ENCODE measurements at places on chromosomes 16 and 17.
A peak's percentile ranks its signal among the peaks of the same experiment; 100 is the strongest.

DNA sequence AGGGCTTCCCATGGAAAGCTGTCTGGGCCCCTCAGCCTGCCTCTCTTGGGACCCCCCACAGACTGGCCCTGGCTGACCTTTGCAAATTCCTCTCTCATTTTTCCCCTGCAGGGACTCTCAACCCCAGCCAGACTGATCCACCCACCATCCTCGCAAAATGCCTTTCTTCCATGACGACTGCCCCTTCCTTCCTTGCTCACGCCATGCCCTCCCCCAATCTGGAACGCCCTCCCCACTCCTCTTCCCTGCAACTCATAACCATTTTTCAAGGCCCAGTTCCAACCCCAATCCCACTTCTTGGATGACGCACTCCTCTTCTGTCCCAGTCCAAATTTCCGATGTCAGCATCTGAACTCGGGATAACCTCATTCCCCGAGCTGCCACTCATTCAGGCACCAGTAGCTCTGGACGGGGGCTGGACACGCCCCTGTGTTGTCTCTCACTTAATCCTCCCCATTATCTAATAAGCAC lies 1.3 kb upstream of the DNAI2 start:
- DNase-seq: peak; percentile 80

DNA sequence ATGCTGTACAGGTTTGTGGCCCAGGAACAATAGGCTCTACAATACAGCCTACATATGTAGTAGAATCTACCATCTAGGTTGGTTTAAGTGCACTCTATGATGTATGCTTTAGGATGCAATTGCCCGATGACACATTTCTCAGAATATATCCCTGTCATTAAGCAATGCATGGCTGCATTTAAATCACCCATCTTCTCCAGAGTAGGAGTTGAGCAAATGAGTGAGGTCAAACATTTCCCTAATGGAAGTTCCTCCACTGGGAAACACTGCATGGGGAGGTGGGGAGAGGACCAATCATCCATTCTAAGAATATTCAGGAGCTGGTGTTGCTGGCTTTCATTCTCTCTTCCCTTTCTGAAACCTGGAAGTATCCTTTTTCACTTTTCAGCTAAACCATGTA lies 2.0 kb upstream of the PCTP start:
- no peak for DNase-seq

DNA sequence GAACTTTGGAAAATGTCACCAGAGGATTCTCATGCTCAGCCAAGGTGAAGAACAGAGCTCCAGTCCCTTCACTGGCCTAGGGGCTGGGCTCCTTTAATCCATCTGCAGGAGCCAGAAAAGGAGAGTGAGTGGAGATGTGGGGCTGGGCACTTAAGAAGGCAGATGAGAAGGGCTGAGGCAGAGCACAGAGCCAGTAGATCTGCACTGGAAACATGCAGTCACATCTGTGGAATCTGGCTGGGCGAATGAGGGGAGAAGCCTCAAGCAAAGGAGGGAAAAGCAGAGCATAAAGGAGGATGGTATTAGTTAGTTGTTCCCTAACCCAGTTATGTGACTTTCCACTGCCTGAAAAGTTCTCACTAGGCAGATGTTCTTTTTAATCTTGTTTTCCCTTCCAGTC lies 50.4 kb upstream of the BCAR1 start:
- no peak for DNase-seq

- DNase-seq: no peak
Measured at GRCh38 chr17:75645889-75646637, 12.8 kb downstream of the SMIM5 start.

GRCh38 chr16:31453255-31454204 lies 5.8 kb upstream of the ARMC5 start:
- no peak for DNase-seq

DNA sequence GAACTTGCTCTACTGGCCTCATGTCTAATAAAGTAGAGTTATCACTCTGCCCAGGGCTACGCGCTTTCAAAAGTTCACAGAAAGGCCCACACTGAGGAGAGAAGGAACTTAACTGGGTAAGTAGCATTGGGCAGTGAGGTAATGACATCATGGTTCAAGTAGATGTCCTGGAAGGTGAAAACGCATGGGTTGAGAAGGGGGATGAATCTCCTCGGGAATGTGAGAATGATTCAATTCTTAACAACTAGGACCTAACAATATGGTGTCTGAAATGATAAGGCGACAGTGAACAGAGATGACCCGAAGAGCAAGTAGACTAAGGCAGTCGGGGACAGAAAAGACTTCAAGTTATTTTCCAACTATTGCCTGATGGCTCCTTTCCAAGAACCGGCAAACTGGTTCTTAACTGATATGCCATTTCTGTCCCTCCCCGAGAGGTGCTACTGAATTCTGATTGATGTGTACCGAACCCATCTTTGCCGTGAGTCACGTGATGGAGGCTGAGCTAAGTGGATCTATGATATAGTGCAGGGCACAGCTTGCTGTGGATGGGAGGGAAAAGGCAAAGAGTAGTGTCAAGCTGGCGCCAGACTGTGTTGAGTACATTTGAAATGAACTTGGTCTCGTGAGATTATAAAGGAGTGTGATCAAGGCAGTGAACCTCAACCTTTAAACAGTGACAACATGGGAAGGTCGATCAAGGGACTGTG lies 44.1 kb downstream of the MARCHF10 start:
- DNase-seq: no peak

GRCh38 chr17:15885770-15886169 lies 59.2 kb upstream of the ADORA2B start:
- DNase-seq: no peak

GRCh38 chr16:27723711-27724481 lies 174.0 kb downstream of the KATNIP start:
- DNase-seq: no peak

- DNase-seq: no peak
Measured at GRCh38 chr17:62626719-62627218, 701 bp upstream of the MRC2 start.

DNA sequence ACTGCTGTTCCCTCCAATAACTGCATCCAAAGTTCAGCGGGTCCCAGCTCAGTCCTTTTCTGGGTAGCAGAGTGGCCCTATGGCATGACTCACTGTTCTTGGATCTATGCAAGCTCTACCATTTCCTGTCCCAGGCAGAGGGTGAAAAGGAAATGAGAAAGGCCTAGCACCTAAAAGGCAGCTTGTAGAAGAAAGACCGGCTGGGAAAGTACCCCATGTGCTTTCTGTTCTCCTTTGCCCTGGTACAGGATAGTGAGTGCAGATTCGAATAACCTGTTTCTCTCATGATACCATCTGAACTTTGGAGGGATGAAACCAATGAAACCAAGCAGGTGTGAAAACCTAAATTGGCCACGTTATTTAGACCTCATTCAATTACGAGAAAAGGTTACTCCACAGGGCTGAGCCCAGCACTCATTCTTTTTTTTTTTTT lies 12.7 kb upstream of the HASPIN start:
- no peak for DNase-seq

GRCh38 chr17:79438546-79439334 lies 172.1 kb downstream of the RBFOX3 start:
- no peak for DNase-seq

DNA sequence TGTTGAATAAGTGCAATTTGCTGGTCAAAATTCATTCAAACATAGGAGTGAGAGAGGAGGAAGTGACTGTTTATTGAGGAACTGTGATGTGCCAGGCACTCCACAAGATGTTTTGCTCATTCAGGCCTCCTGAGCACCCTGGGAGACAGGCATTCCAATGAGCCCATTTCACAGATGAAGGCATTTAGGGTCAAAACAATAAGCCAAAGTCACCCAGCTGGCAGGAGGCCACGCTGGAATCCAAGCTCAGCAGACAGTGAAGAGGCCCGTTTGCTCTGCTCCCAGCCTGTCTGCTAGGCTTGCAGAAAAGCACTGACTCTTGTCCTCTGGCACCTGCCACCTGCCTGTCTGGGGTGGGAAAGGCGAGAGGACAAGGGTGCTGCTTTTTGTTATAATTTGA lies 10.1 kb upstream of the SLC25A39 start:
- no peak for DNase-seq

- no peak for DNase-seq
Measured at GRCh38 chr16:86110134-86110533, 211.2 kb downstream of the IRF8 start.

DNA sequence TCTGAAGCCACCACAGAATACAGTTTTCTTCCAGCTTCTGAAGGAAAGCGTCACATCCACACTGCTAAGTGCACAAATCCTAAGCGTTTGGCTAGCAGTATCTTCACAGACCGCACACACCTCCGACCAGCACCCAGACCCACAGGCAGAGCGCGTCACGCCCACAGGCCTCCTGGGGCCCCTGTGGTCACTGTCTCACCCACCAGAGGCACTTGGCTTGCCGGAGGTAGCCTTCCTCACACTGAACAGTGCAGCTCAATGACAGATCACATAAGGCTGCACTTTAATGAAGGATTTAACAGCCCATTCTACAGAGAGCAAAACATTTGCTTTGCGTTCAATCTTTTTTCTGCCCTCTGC lies 21.2 kb downstream of the SPHK1 start:
- DNase-seq: no peak

- DNase-seq: no peak
Measured at GRCh38 chr16:65994291-65994690, 372.2 kb upstream of the CDH5 start.

DNA sequence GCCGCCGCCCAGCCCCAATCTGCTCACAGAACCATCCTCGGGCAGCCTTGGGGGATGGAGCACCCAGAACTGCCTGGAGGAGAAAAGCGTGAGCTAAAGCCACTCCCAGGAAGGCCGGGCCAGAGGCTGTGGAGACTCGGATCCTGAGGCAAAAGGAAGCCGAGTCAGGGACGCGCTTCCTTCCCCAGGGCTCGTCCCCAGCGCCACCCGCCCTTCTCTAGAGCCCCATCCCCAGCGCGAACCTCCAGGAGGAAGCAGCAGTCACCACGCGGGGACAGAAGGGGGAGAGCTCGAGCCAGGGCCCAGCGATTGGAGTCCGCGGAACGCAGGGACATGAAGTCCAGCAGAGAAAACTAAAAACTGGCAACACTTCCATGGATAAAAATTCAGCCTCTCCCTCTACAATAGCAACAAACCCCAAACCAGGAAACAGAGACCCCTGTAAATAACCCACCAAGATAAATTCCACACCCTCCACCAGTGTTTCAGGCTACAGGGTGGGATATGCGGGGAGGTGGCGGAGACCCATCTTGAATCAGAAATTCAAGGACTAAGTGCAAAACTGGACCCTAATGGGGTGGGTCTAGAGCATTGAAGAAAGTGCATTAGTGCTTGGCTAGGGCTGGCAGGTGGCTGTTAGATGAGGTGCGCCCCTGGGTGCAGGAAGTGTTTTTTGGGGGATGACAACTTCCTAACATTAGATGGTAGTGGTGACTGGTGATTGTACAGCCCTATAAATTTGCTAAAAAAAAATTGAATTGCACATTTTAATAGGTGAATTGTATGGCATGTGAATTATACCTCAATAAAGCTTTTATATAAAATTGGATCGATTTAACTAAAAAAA lies 116.1 kb upstream of the METRNL start:
- peak; percentile 84 for DNase-seq

DNA sequence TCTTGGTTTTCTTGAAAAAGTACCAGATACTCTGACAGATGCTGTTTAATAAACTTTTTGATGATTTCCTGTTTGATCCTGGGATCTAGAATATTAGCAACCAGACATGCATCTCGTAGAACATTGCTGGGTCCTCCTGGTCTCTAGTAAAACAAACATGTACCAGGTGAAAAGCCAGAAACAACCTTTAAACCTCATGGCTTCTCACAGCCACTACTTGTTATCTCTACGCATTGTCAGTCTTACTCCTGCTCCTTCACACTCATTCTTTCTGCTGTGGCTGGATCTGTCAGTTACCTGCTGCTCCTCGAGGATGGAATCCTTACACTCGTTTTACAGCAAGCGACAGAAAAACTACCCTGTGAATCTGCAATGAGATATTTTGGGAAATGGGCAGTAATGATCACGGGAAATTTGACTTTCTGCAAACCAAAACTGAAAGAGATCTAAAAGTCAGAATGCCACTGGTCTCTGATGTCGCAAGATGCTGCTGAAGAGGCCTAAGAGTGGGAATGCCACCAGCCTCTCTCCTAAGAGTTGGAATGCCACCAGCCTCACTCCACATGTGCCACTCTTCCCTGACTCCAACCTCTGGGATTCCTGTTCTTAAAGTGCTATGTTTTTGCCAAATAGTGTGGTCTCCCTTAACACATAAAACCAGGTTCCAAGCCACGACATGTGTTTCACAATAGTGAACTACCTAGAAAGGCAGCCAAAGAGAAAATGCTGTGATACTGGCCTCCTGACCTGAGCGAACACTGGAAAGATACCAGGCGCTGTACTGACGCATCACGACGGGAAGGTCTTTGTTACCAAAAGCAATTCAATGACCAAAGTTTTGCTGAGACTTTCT lies 86.3 kb downstream of the VPS53 start:
- DNase-seq: no peak

DNA sequence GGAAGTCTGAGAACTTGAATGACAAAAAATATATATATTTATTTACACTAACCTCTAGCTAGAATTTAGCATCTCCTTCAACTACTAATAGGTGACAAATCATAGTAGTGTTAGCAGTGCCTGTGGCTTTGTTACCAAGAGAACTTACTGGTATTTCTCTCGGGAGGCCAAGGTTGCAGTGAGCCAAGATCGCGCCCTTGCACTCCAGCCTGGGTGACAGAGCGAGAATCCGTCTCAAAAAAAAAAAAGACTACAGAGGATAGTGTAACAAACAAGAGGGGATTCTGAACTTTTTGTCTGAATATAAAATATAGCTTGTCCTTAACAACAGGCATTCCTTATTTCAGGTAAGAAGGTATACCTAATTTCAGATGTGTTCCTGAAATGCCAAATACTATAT lies 1.3 kb upstream of the SUZ12 start:
- no peak for DNase-seq

- peak; percentile 85 for DNase-seq
Measured at GRCh38 chr17:17021194-17021863, 20.9 kb upstream of the MPRIP start.

GRCh38 chr17:74080656-74081582 lies 122.6 kb upstream of the RPL38 start:
- DNase-seq: no peak

- DNase-seq: no peak
Measured at GRCh38 chr17:9090641-9091096, 69.4 kb downstream of the NTN1 start.

GRCh38 chr16:3235856-3236669 lies 1.1 kb upstream of the ZNF200 start:
- no peak for DNase-seq

GRCh38 chr16:1318268-1318545 lies 8.8 kb downstream of the UBE2I start:
- DNase-seq: no peak

DNA sequence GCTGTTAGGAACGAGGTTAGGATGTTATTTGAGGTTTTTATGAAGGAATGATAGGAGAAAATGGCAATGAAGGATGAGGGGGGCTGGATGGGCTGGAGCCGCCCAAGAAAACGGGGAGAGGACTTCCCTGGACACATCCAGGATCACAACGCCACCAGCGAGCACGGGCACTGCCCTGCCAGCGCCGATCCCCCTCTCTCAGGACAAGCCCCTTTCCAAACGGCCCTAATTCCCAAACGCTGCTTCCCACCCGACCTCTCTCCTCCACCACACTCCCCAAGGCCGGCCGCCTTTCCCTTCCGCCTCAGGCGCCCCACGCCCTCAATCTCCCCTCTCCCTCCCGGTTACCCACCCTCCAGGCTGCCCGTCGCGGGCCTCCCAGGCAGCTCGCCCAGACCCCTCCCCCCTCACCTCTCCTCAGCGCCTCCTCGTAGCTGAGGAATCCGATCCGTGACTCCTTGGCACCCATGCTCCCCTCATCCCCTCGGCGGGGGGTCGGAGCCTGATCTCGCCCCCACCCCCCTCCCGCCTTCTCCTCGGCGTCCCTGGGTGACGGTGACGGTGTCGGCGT lies 377 bp downstream of the USP32 start:
- DNase-seq: no peak
